ENCODE measurements at places on chromosomes 4 and X. TPM values are rescaled to one million over a fixed set of nuclear protein-coding genes. Genes with fewer than 3 reads are reported as not detected.

The SAGE1 gene
- total RNA-seq = not detected

The STARD8 gene
- total RNA-seq = 1.0 TPM

The GLUD2 gene
- total RNA-seq = 0.53 TPM

The ADH4 gene
- total RNA-seq = not detected

The NXF2 gene
- not detected for total RNA-seq

The KDR gene
- 2.5 TPM for total RNA-seq

The IGFBP7 gene
- 930 TPM for total RNA-seq

DNA sequence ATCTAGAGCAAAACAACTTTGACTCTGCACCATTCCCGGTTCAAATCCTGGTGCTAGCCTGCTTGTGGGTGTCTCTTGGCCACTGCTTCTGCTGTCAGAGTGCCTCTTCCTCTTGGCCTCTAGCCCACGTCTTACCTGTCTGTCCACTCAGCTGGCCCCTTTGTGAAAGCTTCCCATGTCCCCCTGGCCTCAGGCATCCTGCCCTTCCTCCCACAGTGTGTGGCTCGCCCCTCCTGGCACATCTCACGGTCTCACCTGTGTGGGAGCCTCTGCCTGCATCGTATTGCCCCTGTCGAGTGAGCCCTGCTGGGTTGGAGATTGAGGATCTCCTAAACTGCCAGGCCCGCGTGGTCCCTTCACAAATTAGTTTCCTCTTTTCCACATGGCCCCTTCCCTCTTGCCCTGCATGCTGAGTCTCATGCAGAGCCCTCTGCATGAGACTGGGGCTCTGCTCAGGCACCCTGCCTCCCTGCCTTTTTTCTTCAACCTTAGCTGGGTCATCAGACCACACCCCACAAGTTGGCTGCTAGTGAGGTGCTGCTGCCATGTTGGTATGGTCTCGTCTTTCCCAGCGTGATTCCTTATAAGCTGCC is 53.7 kb upstream of the TADA2B start:
- no peak for DNase-seq

DNA sequence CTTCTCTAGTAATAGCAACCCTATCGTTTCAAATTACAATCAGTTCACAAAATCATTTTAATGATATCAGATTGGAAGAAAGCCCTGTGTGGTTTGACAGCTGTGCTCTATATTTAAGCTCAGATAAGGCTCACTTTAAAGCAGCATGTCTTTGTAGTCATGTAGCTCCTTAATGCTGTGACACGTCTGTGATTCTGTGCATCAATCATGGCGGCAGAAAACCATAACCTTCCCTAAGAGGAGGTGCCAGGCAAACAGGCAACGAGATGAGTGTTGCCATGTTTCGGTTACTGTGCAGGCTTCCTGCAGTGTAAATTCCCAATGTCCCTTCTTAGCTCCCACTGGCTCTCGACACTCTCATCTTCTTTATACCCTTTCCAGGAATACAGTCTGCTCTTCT is 212.7 kb downstream of the GRID2 start:
- no peak for DNase-seq

DNA sequence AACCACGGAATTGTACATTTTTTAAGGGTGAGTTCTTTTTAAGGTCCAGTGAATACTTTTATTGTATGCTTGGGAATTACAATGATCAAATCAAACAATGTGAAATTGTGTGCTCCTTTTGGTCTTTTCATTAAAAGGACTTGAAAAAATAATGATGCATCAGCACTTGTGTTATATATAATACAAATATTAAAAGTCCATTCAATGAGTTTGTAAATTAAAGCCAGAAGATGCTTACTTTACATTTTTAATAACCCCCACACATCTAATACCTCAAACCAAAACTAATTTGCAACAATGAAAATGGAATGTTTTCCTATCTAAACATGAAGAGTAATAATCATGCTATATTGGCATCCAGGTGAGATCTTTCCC is 369.8 kb upstream of the LCORL start:
- no peak for DNase-seq

DNA sequence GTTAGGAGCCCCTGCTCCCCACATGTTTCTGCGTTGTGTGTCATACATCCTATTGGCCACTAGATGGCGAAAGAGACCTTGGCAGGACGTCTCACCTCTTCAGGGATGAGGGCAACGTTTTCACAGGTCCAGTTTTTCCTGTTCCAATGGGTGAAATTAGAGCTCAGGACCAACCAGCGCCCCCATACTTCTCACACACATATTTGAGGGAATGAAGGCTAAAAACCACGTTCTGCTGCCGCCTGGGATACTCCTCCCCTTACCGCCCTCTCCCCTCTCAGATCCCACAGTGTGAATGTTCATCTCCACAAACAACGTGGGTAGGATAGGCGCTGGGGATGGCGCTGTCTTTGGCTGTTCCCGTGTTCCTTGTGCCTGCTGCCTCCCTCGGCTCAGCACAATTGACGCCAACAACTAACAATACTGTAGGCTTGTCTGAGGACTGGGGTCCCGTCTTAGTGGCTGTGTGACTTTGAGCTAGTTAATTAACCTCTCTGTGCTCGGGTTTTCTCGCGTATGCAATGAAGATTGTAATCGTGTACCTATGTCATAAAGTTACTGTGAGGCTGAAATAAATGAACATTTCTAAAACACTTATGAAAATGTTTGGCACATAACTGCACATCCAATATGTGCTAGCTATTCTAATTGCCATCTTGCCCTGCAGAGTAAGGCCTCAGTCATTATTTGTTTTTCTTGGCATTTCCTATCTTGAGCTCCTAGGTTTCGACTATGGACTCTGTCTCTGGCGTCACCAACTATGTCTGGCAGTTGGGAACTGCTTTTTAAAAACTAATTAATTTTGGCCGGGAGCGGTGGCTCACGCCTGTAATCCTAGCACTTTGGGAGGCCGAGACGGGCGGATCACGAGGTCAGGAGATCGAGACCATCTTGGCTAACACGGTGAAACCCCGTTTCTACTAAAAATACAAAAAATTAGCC is 181.3 kb upstream of the STK26 start:
- peak; percentile 12 for DNase-seq

DNA sequence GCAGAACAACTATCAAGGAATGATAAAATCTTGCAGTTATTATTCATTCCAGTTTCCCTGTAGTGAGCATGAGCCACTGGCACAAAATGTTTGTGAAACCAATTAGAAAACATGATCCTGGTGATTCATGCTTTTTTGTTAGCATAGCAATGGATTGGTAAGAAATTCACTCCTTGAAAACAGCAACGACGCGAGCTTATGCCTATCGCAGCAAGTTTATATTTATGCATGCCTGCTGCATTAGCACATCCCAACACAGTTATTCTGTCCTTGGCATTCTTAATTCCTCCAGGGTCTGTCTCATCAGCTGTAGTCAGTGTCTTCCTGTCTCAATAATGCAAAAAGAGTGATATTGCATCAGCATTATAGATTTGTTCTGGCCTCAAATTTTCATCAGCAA is 975.9 kb downstream of the STIM2 start:
- peak; percentile 22 for DNase-seq

DNA sequence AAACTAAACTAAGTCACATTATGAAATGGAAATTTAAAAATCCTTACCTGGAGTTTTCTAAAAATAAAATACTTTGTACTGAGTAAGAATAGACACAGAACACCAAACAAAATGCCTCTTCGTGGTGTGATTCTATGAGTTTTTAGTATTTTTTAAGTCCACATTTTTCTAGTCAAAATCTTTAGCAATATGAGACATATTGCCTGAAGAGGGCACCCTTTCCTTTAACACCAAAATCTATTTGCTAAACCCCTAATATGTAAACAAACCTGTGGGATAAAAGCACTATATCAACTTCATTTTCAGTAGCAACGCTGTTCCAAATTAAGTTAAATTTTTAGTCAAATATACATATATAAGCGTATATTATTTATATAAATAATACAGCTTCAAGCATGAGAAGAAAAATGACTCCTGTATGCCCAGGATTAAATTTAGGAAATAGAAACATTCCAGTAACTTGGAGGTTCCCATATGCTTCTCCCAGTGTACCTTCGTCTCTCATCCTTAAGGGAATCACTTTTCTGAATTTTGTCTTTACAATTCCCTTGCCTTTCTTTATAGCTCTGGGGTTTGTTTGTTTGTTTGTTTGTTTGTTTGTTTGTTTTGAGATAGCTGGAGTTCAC is 23.0 kb upstream of the PGM2 start:
- peak; percentile 32 for DNase-seq

DNA sequence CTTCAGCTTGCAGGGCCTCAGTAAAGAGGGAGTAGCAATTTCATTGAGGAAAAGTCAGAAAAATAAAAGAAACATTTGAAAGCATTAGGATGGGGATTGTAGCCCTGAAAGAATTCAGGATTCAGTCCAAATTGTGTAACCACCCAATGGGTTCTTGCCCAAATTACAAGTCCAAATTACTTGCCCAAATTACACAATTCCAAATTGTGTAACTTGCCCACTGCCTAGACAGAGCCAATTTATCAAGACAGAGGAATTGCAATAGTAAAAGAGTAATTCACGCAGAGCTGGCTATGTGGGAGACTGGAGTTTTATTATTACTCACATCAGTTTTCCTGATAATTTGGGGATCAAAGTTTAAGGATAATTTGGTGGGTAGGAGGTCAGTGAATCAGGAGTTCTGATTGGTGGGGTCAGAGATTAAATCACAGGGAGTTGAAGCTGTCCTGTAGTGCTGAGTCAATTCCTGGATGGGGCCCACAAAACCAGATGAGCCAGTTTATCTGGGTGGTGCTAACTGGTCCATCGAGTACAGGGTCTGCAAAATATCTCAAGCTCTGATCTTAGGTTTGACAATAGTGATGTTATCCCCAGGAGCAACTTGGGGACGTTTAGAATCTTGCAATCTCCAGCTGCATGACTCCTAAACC is 18.1 kb upstream of the PAGE5 start:
- no peak for DNase-seq

DNA sequence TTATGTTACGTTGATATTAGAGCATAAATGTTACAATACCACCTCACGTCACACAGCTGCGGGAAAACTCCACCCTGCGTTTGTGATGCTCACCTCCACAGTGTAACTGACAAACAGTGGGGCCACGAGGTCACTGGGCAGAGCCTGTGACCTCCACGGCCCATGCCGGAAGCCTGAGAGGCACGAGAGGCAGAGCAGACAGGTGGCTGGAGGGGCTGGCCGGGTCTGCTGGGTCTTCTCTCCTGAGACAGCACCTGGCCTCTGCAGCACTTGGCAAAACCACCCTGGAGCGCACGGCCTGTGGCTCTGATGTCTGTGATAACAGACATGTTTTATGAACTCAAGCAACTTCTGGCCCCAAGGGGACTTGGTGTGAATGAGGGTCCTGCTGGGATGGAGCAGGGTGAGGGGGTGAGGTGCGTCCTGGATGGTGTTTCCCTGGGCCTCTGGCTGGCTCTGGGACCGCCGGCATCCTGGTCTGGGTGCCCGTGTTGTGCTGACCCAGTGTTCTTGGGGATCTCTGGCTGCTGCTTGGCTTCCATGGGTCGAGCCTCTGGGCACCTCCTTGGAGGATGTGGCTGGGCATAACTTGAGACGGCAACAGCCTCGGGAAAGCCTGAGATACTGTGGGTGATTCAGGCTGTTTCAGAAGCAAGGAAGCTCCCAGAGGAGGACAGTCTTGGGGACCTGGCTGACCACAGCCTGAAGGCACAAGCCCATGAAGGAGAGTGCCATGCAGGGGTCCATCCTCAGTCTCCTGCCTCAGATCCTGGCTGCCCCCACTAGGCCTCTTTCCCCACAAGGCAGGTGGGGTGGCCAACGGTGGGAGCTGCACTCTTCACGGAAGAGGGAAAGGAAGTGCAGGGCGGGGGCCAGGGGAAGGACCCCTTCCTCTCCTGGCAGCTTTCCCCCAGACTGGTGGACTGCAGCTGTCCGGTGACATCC is 19.7 kb downstream of the RNF212 start:
- no peak for DNase-seq

GRCh38 chr4:183747931-183748670 is 89.0 kb downstream of the TRAPPC11 start:
- no peak for DNase-seq

DNA sequence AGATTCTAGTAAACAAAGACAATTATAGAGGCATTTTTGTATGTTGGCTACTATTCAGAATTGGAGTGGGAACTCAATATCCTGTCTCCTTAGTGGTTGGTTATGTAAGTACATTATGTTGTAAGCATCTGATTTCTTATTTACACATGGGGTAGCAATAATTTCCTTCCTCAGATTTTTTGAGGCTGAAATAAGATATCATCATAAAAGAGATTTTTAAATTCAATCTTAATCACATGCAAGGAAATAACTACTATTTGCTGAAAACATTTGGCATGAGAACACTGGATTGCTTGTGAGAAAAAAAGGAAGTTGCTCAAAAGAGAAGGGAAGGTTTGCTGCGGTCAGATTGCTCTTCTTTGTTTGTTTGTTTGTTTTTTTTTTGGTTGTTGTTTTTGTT is 437.7 kb upstream of the HS3ST1 start:
- DNase-seq = no peak

- no peak for DNase-seq
Observed at GRCh38 chr4:38268108-38268820, 308.1 kb downstream of the PTTG2 start.

DNA sequence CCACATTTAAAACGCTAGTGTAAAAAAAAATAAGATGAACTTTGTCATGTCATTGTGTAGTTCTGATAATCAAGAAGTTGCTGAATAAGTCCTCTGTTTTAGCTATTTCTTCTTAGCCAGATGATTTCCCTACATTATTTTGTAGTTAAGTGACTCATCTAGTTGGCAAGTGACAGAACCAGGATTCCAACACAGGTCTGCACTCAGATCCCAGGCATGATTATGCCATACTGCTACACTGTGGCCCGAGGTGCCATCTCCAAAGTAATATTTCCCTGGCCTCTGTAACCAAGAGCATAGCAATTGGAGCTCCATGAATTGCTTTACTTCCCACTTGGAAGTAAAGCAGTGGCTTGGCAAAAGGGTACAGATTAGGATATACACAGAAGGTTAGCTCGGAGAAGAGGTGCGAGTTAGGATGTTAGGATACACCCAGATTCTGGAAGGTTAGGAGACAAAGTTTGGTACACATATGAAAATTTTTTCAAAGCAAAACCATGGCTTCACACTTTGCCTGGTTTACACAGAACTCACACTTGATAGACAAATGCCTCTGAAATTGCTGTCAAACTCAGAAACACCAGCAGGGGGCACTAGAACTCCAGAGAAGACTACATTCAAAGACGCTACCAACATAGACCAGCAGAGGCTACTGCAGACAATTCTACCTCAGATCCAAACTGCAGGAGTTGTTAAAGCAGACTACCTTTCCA is 41.4 kb downstream of the SRPX2 start:
- peak; percentile 53 for DNase-seq

- peak; percentile 44 for DNase-seq
Observed at GRCh38 chr4:112532267-112532666, 16.3 kb upstream of the NEUROG2 start.

DNA sequence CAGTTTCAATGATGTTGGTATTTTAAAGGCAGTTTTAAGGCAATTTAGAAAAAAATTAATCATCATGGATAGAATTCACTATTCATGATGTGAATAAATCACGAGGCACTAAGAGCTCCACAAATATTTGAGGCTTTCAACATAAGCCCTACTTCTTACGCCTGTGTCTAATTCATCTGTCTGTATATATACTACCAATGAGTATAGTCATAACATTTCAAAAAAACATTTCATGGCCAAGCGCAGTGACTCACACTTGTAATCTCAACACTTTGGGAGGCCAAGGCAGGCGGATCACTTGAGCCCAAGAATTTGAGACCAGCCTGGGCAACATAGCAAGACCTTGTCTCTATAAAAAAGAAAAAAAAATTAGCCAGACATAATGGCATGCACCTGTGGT is 56.5 kb downstream of the FBXL5 start:
- DNase-seq = peak; percentile 61
